ENCODE measurements at places on chromosomes 2 and 18.

DNA sequence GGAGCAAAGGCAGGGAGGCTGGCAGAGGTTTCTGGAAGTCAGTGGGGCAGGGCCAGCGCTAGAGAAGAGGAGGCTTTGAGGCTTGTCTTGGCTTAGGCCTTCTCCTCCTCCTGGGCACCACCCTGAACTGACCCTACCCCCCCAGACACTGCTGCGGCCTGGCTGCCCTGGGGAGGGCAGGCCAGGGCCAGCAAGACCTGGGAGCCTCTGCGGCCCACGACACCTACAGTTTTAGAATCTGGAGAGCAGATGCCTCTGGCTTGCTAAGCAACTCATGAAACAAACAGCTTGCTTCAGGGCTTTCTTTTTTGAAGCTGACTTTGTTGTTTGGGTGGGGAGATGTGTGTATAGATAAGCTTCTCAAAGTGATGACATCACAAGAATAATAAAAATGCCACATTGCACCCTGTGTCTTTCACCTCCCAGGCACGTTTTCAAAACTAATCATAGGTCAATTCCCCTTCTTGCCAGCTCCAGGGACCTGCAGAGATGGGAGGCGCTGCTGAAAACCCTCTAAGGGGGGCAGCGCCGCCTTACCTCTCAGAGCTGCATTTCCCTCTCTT, 46.2 kb upstream of the SMAD7 start:
- DNase-seq = no peak

DNA sequence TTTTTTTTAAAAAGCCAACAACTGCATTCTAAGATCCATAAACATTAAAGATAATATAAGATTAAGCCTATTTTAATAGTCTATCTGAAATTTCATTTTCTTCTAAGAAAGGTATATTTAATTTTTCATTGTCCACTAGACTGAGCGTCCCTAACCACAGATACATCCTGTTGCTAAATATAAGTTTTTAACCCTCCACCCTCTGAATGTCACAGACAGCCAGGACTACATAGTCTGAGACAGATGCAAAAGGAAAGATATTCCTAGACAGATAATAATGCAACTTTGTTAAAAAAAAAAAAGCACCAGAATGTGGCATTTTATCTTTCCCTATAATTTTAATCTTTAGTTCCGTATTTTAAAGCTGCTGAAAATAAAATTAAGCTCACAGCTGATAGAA, 114.6 kb downstream of the ZEB2 start:
- DNase-seq = no peak

DNA sequence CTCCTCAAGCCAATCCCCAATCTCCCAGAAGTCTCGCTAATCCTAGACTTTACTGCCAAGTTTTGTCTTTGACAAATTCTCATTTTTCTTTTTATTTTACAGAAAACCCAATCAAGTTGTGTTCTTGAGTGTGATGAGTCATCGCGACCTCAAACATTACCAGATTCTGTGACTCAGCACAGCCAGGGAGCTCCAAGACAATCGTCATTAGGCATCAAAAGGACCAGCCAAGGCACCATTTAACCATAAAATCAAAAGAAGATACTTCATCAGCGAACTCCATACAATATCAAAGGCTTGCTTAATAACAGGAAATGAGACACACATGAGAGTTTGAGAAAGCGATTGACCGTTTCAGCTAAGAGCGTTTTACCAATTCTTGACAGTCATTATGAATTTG, 146.2 kb upstream of the AGAP1 start:
- DNase-seq = no peak

DNA sequence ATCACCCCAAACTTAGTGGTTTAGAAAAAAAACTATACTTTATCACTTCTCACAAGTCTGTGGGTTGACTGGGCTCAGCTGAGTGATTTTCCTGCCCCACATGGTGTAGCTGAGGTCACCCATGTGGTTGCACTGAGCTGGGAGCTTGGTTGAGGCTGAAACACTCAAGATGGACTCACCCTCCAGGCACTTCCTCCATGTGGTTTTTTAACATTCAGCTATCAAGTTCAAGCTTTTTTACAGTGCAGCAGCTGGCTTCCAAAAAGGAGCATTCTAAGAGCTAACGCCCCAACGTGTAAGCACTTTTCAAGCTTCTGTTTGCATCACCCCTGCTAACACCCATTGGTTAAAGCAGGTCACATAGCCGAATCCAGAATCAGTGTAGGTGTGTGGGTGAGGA, 105.9 kb upstream of the CREB1 start:
- no peak for DNase-seq

DNA sequence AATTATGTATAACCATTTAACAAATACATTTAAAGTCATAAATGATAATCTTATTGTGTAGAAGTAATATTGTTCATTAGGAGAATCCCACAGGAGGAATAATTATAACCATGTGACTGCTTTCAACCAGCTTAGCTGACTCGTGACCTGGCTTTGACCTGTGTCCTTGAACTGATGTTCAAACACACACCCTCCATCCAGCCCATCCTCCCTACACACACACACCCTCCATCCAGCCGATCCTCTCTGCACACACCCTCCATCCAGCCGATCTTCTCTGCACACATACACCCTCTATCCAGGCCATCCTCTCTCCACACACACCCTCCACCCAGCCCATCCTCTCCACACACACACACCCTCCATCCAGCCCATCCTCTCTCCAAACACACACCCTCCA, 83.5 kb downstream of the EIPR1 start:
- DNase-seq = no peak

- no peak for DNase-seq
Measured at GRCh38 chr2:199316851-199317250, 140.9 kb downstream of the SATB2 start.

GRCh38 chr2:127084611-127085316, 22.2 kb downstream of the BIN1 start:
- DNase-seq = no peak

- no peak for DNase-seq
Measured at GRCh38 chr18:67451960-67452359, 64.6 kb downstream of the DSEL start.

- peak; percentile 90 for DNase-seq
Measured at GRCh38 chr18:34219651-34220050, 5.1 kb downstream of the NOL4 start.

DNA sequence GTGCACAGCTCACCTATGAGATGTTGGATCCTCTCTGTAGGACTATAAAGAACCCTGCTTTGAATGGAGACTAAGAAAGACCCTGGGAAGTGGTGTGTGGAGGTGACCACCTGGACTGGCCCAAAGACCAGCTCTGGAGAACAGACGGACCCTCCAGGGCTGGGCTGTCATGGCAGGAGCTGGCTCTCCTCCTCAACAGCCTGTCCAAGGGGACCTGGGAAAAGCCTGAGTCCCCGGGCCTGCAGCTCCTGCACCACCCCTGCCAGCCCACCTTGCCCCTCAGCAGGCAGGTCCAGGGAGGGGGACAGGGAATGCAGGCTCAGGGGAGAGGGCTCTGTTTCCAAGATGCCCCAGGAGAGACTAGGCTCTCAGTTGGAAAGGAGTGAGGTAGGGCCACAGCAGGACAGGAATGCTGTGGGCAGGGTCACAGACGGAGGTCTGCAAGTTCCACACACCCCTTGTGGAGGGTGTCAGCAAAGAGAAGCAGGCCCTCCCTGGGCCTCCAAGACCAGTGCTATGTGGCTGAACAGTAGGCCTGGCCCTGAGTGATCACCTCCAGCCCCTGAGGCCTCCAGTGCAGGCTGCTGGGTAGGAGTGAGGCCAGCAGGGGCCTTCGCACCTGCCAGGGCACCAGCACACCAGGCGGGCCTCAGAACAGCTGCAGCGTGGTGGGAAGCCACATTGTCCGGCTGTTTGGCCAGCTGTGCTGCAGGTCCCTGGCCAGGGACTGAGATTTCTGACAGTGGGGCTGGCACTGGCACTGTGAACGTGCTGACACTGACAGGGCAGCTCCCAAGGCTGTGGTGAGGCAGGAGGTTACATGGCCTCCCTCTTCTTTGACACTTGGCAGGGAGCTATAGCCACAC, 86.4 kb upstream of the OTOS start:
- DNase-seq = peak; percentile 36

DNA sequence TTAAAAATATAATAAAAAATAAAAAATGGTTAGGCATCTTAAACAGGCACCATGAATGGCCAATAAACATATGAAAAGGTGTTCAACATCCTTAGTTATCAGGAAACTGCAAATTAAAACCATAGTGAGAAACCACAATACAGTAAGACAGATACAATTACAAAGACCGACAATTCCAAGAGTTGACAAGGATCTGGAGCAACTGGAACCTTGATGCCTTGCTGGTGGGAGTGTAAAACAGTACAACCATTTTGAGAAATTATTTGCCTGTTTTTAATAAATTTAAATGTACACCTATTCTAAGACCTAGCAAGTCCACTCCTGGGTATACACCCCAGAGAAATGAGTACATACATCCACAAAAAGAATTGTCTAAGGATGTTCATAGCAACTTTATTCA, 49.1 kb downstream of the NGEF start:
- DNase-seq = no peak

DNA sequence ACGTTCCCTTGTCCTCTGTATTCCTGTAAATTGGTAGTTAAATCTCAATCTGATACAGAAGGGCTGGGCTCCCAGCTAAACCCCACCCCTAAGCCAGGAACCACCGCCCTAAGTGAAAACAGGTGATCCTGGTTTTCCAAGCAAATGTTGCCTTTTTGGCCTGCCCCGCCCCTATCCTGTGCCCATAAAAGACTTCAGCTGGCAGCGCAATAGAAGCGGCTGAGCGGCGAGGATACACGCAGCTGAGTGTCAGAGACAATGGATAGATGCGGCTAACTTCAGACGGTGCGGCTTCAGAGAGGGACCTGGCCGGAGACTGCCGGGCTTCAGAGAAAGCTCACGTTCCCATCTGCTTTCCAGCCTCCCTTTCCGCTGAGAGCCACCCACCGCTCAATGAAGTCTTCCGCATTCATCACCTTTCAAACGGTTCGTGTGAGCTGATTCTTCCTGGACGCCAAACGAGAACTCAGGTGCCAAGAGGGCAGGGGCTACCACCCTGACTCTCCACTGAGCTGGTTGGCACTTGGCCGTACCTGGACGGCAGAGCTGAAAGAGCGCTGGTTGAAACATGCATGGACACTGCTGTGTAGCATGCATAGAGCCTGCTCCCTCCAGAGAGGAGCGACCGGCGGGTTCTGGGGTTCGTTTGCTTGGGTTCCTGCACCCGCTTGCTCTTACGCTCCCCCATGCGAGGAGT, 49.5 kb upstream of the POLE4 start:
- peak; percentile 7 for DNase-seq

GRCh38 chr2:195820867-195821565, 164.0 kb downstream of the SLC39A10 start:
- DNase-seq = no peak

GRCh38 chr2:46389417-46389916, 89.9 kb upstream of the TMEM247 start:
- no peak for DNase-seq

DNA sequence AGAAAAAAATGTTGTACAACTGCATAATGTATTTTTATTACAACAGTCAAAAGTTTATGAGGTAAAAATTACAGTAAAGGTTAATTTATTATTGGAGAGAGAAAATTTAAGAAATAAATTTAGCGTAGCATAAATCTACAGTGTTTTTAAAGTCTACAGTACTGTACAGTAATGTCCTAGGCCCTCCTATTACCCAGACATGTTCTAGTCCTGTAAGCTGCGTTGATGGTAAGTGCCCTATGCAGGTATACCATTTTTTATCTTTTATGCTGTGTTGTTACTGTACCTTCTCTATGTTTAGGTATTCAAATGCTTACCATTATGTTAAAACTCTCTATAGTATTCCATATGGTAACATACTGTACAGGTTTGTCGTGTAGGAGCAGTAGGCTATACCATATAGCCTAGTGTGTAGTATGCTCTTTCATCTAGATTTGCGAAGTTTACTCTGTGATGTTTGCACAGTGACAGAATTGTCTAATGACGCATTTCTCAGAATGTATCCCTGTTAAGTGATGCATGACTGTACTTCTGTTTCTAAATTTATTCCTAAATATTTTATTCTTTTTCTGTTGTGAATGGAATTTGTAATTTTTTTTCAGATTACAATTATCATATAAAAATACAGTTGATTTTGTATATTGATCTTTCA, 24.5 kb downstream of the ABI2 start:
- DNase-seq = peak; percentile 11

GRCh38 chr2:111975053-111975552, 76.7 kb downstream of the MERTK start:
- DNase-seq = peak; percentile 11

DNA sequence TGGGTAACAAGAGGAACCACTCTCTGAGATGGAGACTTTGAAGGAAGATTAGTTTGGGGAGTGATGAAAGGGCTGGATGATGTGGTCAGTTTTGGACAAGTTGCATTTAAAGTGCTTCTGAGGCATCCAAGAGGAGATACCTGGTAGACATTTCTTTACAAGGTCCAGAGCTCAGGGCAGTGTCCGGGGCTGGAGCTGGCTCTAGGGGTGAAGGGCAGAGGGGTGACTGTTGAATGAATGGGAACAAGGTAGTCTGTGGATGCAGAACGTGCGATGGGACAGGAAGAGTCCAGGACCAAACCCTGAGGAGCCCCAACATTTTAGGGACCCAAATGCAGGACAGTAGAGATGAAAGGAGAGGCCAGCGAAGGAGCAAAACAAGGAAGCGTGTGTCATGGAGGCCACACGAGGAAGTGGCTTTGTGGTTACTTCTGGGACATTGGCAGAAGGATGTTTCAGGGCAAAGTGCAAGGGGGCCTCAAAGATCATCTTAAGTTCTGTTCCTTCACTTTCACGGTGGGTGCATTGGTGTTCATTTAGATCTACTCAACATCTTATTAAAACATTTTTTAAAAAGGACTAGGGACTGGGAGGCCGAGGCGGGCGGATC, 13.6 kb upstream of the GPR35 start:
- DNase-seq = no peak

DNA sequence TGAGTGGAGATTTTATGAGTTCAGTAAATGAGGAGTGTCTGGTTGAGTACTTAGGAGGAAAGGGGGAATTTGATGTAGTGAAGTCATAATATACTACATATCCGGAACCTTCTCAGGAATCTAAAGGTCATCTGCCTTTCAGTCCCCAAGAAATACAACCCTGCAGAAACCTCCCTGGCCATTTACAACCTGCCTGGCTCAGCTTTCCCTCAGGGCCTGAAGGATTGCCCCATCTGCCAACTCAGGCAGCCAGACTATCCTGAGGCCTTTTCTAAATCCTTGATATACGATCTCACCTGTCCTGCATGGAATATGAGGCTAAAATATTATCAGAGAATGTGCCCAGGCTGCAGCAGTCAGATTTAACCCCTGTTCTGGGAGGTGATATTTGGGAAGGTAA, 165.4 kb upstream of the SPOPL start:
- no peak for DNase-seq

DNA sequence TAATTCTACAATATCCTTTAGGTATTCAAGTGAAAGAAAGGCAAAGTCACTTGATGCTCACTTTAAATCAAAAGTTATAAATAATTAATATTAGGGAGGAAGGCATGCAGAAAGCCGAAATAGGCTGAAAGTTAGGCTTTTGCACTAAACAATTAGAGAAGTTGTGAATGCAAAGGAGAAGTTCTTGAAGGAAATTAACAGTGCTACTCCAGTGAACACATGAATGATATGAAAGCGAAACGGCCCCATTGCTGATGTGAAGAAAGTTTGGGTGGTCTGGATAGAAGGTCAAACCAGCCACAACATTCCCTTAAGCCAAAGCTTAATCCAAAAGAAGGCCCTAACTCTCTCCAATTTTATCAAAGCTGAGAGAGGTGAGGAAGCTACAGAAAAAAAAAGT, 103.1 kb upstream of the CXCR4 start:
- DNase-seq = no peak

GRCh38 chr18:1619507-1619906, 714.8 kb downstream of the ADCYAP1 start:
- DNase-seq = no peak
